ENCODE measurements at places on chromosomes 6 and 20.
A peak's percentile ranks its signal among the peaks of the same experiment; 100 is the strongest.

GRCh38 chr6:113011801-113012200 is 664.7 kb downstream of the RFPL4B start:
- DNase-seq = no peak

DNA sequence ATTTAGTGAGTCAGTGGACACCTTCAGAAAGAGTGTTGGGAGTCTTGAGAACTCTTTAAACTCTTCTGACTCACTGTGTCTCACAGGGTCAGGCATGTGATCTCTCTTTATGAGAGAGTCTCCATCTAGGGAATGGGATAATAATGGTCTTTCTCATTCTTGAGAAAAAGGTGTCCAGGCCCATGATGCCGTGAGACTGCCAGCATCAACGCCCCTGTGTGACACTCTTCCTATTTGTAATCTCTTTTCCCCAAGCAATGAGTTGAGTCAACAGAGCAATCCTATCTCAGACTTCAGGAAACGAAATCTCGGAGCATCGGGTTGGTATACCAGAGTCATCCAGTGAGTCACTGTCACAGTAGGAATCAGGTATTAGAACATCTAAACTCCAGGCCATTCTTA is 82.3 kb upstream of the BMP2 start:
- no peak for DNase-seq

DNA sequence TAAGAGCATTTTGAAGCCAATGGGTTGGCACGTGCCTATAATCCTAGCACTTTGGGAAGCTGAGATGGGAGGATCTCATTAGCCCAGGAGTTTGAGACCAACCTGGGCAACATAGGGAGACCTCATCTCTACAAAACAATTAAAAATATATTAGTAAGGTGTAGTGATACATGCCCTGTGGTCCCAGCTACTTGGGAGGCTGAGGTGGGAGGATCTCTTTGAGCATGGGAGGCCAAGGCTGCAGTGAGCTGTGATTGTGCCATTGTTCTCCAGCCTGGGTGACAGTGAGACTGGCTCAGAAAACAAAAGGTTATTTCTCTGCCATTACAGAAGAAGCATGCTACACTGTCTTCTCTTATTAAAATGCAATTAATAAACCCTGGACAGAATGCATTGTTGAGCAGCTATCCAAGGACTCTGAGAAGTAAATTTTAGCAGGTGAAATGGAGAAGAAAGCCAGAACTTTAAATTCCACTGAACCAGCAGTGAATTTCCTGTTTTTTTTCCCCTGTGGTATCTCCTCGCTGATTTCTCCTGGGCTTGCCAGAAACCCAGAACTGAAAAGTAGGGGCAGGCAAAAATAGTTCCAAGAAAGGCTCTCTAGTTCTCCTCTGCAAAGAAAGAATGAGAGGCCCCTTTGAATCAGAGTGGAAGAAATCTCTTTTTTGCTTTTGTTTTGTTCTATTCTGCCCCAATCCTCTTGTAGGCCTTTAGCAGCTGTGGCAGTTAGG is 8.4 kb downstream of the AMD1 start:
- no peak for DNase-seq

DNA sequence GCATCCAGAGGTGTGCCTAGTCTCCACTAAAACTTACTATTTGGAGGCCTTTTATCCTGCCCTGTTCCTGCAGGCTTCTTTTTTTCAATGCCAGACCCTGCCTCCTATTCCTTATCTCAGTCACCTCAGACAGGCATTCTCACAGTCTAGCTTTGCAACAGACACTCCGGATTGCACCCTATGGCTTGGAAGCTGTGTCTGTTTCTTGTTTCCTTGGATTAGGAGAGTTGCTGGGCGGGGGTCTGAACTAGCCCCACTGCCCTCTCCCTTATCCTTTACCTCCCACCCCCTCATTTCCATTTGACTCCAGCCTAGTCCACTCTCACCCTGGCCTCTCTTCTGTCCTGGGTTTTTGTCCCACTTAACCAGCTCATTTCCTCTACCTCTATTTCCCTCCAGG is 228.1 kb upstream of the CITED2 start:
- no peak for DNase-seq

DNA sequence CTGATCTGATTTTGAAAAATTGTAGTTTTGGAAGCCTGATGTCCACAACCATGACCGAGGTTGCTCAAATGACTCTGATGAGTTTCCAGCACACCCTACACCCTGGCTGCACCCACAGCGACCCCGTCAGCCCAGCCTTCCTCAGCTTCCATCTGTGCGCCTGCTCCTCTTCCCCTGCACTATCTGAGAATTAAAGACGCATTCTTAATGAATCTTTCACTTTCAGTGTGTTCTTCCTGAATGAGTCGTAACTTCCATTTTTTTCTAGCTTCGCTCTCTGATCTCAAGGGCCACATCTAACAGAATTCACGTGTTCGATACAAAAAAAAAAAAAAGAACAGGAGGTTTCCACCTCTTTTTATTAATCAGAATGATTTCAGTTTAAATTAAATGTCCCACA is 21.3 kb upstream of the RREB1 start:
- DNase-seq = no peak

GRCh38 chr20:61360940-61361339 is 108.9 kb downstream of the CDH4 start:
- DNase-seq = no peak

GRCh38 chr6:170030821-170031471 is 259.9 kb downstream of the DLL1 start:
- no peak for DNase-seq

DNA sequence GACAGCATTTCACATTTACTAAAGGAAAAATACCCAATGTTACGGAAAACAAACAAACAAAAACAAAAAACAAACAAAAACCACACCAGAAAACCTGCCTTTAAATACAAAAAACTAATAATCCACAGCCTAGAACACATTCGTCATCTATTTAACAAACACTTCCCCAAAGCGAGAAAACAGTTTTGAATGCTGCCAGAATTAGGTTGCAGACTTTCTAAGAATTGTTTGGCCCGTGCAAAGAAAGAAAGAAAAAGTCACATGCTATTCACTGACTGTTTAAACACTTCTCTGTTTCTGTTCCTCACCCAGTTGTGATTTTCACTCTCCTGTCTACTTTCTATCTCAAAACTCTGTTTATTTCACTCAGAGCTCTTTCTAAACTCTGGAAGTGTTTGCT is 52.5 kb downstream of the BCAS1 start:
- DNase-seq = no peak

GRCh38 chr6:84284428-84285049 is 57.1 kb upstream of the CEP162 start:
- DNase-seq = no peak

GRCh38 chr20:56032251-56032650 is 26.9 kb upstream of the CBLN4 start:
- no peak for DNase-seq

- no peak for DNase-seq
Measured at GRCh38 chr6:69729870-69730449, 66.8 kb downstream of the LMBRD1 start.

- DNase-seq = no peak
Measured at GRCh38 chr6:129162605-129163004, 279.7 kb downstream of the LAMA2 start.

- no peak for DNase-seq
Measured at GRCh38 chr6:30007132-30007764, 53.8 kb upstream of the POLR1H start.

- no peak for DNase-seq
Measured at GRCh38 chr6:227074-227782, 65.1 kb upstream of the DUSP22 start.

- no peak for DNase-seq
Measured at GRCh38 chr20:63130658-63131577, 85.0 kb downstream of the YTHDF1 start.

DNA sequence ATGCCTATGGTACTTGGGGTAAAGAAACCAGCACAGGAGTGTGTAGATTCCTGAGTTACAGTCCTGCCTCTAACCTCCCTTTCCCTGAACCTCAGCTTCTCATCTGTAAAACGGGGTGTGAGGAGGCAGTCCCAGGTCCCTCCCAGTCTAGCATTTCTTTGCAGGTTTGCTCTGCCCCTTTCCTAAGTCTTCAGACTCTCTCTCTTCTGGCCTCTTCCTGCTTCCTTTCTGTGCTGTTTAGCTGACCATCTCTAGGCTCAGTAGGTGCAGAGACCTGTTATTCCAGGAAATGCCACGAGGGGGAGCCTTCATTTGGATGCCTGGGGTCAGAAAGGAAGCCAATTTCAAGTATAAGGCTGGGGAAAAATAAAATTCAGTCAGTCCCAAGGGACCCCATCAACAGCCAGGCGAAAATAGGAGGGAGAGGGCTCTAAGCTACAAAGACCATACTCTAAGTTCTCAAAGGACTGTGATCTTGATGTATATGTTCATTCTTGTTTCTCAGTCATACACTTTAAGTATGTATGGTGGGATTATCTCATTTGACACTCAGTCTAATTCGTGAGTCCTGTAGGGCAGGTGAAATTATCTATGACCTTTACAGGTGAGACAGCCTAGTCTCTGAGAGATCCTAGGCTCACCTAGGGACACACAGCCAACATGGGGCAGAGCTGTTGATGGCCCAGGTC is 89.1 kb downstream of the NCR2 start:
- DNase-seq = peak; percentile 81

DNA sequence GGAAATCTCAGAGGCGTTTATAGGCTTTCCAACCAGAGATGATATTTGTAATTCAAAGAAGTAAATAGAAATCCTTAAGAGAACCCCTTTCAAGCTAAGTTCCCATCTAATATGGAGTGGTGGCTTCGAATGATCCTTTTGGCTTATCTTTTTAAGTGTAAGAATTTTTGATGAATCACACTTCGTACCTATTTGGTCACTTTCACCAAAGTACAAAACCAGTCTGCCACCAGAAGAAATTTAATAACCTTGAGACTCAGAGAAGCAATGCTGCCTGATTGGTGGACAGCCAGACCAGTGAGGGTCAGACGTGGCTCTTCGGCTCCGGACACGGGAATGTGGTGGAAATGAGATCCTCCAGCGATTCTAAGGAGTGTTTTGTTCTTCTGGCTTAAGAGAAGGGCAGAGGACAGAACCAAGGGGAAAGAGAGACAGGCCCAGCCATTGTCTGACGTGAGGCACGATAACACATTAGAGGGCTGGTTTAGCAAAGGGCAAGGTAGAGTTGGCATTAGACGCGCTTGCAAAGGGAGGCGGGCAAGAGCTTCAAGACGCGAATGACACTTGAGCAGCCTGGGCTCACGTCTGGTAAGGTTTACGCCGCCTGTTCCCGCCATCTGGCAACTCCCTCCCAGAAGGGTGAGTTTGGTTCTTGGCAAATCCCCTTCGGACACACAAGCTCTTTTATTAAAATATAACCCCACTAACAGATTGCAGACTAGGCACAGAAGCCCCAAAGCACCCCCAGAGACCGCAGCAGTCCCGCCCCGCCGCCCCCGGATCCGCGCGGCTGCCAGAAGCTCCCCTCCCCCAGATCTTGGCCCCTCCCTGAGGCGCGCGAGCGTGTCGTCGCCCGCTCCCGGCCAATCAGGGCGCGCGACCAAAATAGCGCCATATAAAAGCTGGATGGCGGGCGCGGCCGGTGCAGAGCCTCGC is 50.0 kb upstream of the EZR start:
- DNase-seq = peak; percentile 95

GRCh38 chr6:40439026-40439800 is 148.0 kb downstream of the LRFN2 start:
- DNase-seq = no peak

Measured in stimulated activated CD4-positive, alpha-beta T cell treated with anti-CD3 and anti-CD28 coated beads, Interleukin-1b, Interleukin-23, amount 100 ng/mL, for 1 hour (primary cell).